ENCODE measurements at places on chromosomes 2 and 18.

GRCh38 chr2:233197022-233197421 is 54.5 kb upstream of the ATG16L1 start:
- DNase-seq: no peak

DNA sequence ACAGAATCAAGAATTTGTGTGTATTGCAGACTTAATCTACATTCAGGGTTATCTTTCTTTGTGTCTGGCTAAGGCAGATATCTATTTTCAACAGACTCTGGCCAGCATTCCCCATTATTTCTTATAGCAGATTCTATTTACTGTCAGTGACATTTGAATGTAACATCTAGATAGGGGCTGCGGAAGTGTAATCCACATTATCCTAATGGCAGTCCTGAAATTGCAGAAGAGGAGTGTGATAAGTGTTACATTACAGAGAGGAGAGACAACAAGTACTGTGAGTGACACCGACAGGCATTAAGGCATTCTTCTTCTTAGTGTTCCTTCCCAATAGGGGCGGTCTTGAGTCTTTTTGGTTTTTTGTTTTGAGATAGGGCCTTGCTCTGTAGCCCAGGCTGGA is 598.2 kb upstream of the NXPH2 start:
- no peak for DNase-seq

DNA sequence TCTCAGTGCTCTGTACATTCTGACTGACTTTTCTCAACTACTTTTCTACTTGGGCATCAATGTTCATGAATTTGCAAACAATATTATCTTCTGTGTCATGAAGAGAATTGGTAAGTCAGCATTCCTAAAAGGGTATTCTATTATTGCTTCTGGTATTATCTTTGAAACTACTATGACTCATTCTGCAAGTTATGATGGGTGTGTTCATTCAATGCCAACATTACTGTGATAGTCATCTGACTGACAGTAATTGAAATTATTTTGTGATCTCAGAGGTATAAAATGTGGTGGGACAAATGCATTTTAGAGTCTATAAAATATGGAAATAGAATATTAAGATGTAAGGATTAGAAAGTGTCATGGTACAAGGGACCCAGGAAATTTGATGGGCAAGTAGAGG is 736.0 kb upstream of the CELF4 start:
- DNase-seq: no peak

GRCh38 chr2:46211461-46211860 is 85.7 kb upstream of the EPAS1 start:
- no peak for DNase-seq

DNA sequence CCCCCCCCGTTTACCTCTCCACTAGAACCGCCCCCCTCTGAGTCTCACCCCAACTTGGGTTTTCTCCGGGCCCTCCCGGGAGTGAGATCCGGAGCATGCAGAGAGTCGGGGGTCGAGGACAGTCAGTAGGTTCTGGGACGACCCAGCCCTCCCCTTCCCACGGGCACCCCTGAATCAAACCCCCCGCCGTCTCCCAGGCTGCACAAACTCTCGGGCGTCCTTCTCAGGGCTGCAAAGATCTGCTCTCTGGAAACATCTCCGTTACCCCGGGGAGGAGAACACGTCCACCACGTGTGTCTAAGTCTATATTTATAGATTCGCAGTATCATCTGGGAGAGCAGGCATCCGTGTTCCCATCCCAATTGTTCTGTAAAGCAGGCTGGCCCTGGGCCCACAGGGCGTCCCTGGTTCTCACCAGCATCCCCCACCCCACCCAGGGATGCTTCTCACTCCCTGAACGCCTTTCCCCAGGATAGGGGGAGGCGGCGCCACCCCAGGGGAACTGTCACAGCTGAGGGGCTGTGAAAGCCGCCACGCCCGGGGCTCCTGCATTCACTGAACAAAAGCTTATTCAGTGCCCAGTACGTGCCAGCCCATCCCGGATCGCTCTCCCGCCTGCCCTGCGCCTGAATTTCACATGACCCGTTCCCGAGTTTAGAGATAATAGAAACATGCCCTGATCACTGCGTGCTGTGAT is 765 bp upstream of the DIPK1C start:
- no peak for DNase-seq
